ENCODE measurements at places on chromosomes 11 and 22.

DNA sequence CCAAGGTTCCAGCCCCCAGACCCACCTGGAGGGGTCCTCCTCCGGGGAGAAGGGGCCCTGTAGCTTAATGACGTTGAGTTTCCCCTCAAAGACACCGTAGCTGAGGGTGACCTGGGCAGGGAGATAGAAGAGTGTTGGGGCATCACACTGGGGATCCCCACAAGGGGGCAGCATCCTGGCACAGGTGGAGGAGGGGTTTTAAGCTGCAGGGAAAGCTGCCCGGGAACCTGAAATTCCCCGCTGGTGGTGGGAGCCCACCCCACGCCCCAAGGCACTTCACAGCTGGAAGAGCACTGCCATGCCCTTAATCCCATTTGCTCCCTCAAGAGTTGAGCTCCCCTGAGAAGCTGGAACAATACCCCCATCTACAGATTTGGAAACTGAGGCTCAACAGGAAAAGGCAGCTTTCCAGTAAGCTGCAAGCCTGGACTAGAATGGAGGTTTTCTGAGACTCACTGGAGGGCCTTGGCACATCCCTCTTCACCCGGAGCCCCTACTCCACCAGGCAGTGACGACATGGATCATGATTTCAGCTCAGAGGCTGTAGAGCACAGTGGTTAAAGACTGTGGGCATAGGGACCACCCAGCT lies 13.7 kb downstream of the MFNG start:
- DNase-seq = peak; percentile 41

- DNase-seq = no peak
Observed at GRCh38 chr11:17273668-17274282, 2.8 kb upstream of the NUCB2 start.

DNA sequence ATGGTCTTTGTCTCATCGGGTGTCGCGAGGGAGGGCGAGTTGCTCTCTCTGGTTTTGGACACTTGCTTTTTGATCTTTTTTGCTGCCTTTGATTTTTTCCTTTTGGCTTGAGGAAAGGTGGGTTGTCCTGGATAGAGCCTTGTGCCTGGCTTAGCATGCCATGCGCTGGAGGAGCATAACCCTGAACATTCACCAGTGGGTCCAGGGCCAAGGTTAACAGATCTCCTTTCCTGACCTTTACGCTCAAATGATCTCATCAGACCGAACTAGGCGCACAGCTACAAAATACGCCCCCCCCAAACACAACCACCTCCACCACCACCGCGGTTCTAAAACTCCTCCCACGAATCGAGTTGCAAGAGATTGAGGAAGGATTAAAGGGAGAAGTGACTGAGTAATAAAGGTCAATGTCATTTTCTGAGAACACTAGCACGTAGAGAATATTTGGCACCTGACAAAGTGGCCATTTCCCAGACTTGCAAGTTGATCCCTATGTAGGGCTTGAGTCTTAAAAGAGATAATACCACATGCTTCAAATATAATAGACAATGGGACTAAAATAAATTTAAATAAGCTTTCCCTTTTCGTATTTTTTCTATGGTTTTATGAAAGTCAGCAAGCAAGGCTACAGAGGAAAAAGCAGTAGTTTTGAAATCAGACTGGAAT lies 48.7 kb upstream of the CADM1 start:
- DNase-seq = no peak

GRCh38 chr22:43587574-43587973 lies 175.8 kb downstream of the MPPED1 start:
- no peak for DNase-seq

- DNase-seq = no peak
Observed at GRCh38 chr22:50674606-50675552, 2.3 kb downstream of the SHANK3 start.

- DNase-seq = no peak
Observed at GRCh38 chr11:119614222-119615002, 114.6 kb downstream of the NECTIN1 start.

GRCh38 chr11:108486331-108486730 lies 11.9 kb downstream of the POGLUT3 start:
- no peak for DNase-seq

Data from HTR-8/SVneo (cell line).